ENCODE measurements at places on chromosomes 12 and 14.

GRCh38 chr12:69978020-69978419 is 153.0 kb downstream of the MYRFL start:
- no peak for DNase-seq

- no peak for DNase-seq
These were observed 72.5 kb upstream of the SRRM4 start for GRCh38 chr12:118908811-118909210.

DNA sequence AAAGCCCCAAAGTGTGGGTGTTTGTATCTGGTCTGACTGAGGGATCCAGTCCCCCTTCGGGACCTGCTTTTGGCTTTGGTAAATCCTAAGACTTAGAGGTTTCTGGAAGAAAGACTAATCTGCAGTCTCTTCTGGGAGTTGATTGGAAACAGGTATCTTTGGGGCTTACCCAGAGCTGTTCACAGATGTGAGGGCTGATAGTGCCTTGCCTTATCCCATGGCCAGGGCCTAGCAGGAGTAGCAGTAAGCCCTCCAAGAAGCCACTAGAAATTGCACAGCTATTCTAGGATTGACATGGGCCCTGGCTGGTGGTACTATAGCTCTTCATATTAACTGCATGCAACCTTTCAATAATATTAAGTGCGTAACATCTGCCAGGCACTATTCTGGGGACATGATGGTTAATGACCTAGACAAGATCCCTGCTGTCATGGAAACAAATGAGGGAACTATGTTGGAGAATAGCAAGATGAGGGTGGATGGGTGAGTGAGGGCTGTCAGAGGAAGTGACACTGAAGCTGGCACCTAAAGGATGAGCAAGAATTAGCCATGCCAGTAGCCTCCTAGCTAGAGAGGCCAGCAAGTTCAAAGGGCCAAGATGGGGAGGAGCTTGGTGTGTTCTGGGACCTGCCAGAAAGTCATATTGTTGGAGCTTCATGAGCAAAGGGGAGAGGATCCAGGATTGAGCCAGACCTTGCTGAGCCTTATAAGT is 71.7 kb downstream of the CRADD start:
- DNase-seq = no peak

DNA sequence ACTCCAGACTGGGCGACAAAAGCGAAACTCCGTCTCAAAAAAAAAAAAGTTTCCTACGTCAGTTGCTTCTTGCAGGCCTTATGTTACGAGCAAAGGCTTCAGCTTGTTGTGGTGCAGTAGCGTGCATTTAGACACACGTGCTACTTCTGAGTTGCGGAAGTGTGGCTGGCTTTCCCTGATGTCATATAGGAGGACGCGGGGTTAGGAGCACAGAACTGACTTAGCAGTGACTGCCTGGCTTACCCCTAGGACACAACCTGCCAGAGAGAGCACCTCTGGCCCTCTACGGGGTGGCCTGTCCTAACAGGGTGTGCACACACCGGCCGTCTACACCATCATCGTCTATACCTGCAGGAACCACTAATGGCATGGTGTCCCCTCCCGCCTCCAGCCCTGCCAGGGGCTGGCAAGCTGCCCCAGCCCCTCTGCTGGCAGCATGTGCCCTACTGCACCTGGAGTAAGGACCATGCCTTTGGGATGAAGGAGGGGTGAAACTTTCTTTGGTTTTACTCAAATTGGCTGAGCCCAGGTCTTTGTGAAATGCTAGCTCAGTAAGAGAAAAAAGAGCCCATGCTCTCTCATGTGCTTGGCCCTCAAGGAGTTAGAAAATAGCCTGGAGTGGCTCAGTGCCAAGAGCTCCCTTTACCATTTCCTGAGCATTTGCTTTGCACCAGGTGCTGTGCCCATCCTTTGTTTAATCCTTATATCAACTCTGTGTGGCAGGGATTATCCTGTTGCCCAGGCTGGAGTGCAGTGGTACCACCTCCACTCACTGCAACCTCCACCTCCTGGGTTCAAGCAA is 1.7 kb upstream of the GPR68 start:
- peak; percentile 65 for DNase-seq

GRCh38 chr12:129304529-129304928 is 451.3 kb downstream of the GLT1D1 start:
- no peak for DNase-seq

GRCh38 chr12:115482943-115483342 is 794.5 kb downstream of the MED13L start:
- no peak for DNase-seq

DNA sequence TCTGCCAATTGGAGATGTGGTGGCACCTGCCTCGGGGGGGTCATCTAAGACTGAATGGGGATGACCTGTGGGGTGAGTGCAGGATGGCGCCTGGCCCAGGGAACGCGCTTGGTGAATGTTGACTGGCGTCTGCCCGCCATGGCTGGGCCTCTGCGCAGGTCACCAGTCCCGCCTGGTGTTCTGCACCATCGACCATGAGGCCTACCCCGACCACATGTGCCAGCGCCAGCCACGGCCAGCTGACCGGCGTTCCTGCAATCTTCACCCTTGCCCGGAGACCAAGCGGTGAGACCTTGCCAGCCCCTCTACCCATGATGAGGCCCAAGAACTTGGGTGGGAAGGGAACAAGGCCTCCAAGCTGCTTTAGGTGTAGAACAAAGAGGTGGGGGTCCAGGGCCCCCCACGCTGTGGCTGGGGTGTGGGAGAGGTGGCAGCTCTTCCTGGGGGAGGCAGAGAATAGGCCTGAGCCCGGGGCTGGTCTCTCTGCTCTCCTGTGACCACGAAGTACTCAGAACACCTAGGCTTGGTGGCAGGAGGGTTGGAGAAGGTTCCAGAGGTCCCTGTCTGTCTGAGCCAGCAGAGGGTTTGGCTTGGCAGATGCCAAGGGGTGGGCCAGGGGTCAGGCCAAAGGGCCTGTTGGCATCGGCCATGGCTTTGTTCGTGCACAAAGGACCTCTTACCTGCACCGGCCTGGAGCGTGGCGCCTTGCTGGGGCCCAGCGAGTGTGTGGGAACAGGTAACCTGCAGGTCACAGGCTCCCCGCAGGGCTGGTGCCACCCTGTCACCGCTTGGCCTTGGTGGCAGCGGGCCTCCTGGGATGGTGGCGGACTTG is 15.4 kb downstream of the PAPLN start:
- no peak for DNase-seq

DNA sequence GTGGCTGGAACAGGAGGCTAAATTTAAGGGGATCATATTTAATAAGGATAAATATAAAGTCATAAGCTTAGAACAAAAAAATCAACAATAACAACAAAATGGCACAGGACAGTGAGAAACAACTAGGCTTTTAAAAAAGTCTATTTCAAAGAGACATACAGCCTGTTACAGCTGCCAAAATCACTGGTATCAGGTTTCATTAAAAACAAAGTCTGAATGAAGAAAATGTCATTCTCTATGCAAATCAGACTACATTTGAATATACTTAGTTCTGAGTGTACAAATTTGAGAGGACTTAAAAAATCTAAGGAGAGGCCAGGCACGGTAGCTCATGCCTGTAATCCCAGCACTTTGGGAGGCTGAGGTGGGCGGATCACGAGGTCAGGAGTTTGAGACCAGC is 44.0 kb downstream of the TFCP2 start:
- no peak for DNase-seq

- DNase-seq = no peak
These were observed 90.1 kb upstream of the DACT1 start for GRCh38 chr14:58547649-58548048.

GRCh38 chr12:69575346-69575745 is 9.9 kb upstream of the CCT2 start:
- no peak for DNase-seq

DNA sequence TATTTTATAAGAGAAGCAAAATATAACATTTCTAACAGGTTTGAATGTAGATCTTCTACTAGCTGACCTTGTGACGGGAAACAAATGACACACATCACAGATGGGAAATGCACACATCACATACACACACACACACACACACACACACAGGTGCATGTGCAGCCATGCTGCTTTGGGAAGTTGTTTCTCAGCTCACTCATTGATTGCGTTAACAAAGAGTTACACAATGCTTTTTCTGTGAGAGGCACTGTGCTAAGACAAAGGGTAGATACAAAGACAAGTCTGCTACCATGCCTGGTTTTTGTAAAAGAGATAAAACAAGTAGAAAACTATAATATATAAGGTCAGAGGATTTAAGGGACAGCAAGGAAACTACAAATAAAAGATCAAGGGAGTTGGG is 1.3 kb upstream of the NR1H4 start:
- DNase-seq = no peak

DNA sequence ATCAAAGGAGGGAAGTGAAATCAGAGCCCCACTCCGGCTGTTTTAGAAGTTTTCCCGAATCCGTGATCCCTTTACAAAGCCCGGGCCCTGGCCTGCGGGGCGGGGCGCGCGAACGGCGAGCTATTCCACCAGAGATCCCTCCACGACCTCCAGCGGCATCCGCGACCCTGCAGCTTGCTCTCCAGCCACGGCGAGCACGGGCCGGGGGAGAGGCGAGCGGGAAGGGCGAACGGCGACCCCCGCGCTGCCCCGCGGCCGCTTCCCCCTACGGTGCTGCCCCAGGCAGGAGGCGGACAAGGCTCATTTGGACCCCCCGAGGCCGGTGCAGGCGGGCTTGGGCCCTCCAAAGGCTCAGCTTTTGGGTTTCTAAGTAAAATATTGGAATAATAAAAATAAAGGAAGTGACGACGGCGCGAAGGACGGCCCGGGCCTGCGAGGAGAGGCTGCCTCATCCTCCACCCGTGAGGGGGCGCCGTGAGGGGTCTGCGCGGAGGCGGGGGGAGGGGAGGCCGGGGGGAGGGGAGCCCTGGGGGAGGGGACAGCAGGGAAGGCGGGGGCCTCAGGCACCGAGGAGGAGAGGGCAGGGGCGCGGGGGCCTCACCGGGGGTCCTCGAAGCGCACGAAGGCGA is 613 bp downstream of the SRSF9 start:
- peak; percentile 24 for DNase-seq

DNA sequence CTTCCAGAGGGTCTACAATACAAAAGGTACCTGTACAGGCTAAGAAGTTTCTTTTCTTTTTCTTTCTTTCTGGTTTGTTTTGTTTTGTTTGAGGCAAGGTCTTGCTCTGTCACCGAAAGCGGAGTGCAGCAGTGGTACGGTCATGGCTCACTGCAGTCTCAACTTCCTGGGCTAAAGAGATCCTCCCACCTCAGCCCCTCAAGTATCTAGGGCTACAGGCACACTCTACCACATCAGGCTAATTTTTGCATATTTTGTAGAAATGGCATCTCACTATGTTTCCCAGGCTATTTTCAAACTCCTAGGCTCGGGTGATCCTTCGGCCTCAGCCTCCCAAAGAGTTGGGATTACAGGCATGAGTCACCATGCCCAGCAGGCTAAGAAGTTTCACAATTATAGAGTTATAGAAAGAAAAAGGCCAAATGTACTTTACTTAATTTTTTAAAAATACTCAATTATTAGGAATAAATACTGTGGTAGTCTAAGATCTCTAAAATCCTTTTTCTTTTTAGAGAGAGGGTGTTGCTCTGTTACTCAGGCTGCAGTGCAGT is 3.0 kb upstream of the PIGH start:
- no peak for DNase-seq

DNA sequence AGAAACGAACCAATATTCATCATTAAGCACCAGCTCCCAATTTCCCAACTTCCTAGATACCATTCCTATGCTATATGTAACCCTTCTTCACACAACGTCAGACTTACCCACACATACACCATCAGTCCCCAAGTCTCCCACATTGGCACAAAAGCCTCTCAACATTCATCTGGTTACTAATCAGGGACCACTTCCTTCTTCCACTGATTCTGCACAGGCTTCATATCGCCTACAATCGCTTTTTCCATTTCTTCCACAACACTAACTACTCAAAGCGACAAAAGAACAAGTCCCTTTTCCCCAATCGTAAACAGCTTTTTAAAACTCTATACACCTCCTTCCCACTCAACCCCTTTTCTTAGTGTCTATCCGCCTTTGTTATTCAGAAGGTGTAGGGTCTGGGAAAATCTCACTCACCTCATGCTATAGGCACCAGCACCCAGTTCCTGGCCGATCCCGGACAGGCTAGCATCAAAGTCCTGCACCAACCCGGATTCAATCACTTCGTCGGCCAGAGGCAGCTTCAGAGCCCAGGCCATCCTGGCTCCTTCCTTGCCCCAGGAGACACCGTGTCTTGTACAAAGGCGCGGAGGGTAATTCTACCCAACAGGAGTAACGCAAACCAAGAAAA is 936 bp downstream of the TFCP2 start:
- no peak for DNase-seq

DNA sequence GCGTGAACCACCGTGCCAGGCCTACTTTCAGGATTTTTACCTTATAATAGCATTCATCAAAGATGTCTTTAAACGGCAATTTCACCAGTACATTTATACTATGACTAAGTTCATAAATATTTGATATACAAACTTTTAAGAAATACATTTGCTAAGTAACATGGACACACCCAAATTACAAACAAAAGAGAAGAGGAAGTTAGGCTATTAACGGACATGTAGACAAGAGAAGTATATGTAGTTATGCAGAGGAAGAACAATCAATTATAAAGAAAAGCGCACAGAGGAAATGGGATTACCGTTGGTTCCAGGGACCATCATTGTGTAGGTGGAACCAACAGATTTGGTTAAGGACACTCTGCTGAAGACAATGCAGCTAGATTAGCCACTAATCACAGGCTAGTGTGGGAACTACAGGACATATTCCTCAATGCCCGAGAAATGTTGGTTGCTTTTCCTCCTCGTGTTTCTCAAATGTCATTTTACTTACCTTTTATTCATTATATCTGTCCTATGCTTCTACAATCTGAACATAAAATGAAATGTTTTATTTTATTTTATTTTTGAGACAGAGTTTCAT is 24.0 kb upstream of the PKP2 start:
- DNase-seq = no peak

DNA sequence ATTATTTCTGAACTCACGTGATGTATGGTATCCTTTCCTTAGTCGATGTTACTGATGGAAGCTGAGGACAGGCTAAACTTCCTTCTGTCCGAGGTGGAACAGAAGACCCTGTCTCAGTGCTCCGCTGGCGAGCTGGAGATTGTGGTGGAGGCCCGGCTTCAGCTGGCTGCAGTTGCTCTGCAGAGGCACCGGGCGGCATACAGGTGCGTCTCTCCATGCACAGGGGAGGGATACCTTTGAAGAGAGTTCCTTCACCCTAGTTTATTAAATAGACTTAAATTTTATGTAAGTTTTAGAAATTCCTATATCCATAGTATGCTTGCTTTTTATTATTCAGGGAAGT is 186.7 kb upstream of the NEDD1 start:
- DNase-seq = peak; percentile 19

Data from stimulated activated CD4-positive, alpha-beta T cell treated with anti-CD3 and anti-CD28 coated beads, Interleukin-4, amount 100 ng/mL, for 48 hours (primary cell).